Activated T-helper 1 cell treated with Interleukin-2 at 50 U/mL for 16 hours (primary cell): ENCODE measurements at places on chromosomes 2 and 18.

DNA sequence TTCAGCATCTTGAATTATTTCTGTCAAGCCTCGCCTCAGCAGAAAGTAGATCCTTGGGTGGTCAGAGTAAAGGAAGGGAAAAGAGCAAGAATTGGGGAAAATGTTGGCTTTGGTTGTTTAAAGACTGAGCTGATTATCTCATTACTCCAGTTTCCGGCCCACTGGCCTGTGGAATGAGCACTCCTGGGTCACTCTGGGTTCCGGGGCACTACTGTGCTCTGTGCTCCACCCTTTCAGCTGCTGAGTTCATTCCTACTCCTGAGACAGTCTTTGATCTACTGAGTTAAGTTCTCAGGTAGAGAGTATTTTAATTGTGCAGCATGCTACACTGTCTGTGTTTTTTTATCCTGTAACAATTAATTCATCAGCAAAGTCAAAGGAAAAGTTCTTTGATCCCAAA, 427.7 kb downstream of the CDH2 start:
- no peak for DNase-seq

GRCh38 chr2:143329288-143329687, 200.1 kb downstream of the ARHGAP15 start:
- no peak for DNase-seq

GRCh38 chr18:312415-312814, 44.6 kb upstream of the THOC1 start:
- DNase-seq, result no peak

DNA sequence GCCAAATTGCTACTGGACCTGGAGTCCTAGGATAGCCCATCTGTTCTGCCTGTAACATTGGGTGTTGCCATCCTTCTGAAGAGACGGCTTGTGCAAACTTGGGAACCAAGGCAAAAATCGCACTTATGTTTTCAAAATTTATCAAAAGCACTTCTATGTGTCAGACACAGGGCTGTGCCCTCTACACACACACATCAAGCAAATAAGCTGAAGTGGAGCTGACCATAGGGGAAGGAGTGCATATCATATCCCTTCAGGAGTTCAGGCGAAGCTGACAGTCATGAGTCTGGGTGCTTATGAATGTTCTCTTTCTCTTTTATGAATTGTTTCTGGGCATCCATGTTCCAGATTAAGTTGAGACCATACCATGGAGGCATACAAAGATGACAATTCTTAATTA, 247.9 kb downstream of the CYRIA start:
- no peak for DNase-seq

GRCh38 chr18:596288-596881, 403 bp upstream of the CLUL1 start:
- peak; percentile 39 for DNase-seq

DNA sequence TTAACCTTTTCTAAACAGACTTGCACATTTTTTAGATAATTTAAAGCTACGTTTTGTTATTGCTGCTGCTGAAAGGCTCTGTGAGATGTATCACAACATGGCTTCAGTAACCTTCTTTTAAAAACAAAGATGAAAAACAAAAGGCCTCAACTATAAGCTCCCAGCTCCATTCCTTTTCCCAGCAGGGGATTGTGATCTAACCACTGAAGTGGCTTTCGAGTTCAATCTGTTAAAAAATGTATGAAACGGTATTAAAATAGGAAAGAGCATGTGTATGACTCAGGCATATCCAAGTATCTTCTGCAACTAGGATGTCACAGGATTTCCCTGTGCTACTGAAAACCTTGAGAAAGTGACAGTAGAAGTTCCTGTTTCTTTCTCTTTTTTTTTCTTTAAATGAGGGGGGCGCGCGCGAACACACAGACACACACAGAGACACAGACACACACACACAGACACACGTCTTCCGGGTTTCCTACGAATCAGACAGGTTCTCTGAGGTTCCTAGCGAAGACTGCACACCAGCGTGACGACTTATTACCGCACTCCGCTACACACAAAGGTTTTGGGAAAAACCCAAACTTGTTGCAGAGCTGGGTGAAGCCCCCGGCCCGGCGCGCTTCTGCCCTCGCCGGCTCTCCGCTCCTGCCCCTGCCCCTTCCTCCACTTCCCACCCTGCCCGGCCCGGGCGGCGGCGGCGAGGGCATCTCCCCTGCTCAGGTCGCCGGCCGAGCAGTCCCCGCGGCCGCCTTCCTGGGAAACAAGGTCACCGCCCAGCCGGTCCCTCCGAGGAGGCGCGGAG, 86.8 kb downstream of the RBMS1 start:
- DNase-seq, result peak; percentile 57

DNA sequence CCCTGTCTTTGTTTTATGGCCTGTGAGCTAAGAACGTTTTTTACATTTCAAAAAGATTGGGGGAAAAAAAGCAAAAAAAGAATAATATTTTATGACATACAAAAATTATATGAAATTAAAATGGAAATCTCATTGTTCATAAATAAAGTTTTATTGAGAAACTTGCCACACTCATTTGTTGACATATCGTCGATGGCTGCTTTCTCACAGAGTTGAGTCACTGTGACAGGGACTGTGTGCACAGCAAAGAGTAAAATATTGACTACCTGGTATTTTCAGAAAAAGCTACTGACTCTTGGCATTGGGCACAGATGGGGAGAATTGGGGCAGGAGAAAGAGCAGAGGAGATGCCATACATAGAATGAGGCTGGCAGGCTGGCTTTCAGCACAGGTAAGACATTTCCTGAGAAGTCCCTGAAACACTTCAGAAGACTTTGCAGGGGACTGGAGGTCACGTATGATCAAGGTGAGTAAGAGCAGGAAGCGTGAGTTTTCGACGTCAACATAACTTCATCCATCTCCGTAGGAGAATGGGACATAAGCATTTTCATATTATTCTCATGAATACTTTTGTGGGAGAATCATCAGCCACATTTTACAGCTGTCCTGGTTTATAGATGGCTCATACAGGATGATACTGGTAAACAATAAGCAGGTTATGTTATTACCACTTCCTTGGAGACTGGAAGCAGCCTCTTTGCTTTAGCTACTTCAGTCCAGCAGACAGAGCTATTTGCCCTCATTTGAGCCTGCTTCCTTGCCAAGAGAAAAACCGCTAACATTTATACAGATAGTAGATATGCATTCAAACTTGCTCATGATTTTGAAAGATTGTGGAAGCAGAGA, 32.5 kb upstream of the PUM2 start:
- no peak for DNase-seq

GRCh38 chr2:86026744-86027065, 79.0 kb downstream of the POLR1A start:
- DNase-seq, result no peak

GRCh38 chr2:109644571-109645275, 30.6 kb downstream of the SOWAHC start:
- no peak for DNase-seq

DNA sequence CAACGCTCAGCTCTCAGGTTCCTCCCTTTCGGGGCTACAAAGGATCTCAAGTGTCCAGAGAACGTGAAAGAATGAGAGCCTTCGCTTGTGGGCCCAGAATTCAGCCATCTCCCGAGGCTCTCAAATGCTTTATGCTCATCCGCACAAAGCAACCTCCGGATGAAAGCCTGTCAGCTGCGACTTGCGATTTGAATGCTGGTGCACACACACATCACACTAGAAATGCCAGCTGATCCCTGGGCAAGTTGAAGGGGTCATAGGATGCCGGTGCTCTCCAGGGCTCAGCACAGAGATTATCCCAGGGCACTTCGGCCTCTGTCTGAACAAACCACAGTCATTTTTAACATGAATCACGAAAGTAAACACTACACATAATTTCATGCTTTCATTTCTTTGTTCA, 141.8 kb upstream of the MYT1L start:
- DNase-seq, result no peak

- DNase-seq, result no peak
Observed at GRCh38 chr2:84290537-84290936, 168.5 kb downstream of the SUCLG1 start.

GRCh38 chr2:23283653-23284052, 101.3 kb upstream of the KLHL29 start:
- no peak for DNase-seq
